Epithelial cell of umbilical artery (primary cell): ENCODE measurements at places on chromosomes 1 and 21. TPM values are rescaled to one million over a fixed set of nuclear protein-coding genes. Genes with fewer than 3 reads are reported as not detected.

The RORC gene
- total RNA-seq, result not detected in 2 replicates

The MPZ gene
- total RNA-seq, result 0.15 and 0.32 TPM in 2 replicates

The AJAP1 gene
- under 0.01 TPM in 1 of 2 replicates, not detected in the other for total RNA-seq

The PDZK1IP1 gene
- total RNA-seq, result not detected in 2 replicates

The DEPDC1 gene
- total RNA-seq, result 21.1 and 34.8 TPM in 2 replicates

The PDZK1 gene
- not detected in 2 replicates for total RNA-seq

The MASP2 gene
- total RNA-seq, result not detected in 2 replicates

The CR1 gene
- total RNA-seq, result not detected in 2 replicates

The F11R gene
- 104 and 115 TPM in 2 replicates for total RNA-seq

The RBP7 gene
- not detected in 2 replicates for total RNA-seq

The ZCCHC17 gene
- 53.3 and 56.7 TPM in 2 replicates for total RNA-seq

The IL24 gene
- total RNA-seq, result 0.15 TPM in 1 of 2 replicates, not detected in the other

The DNAJC16 gene
- 9.7 and 10.0 TPM in 2 replicates for total RNA-seq

The INSRR gene
- not detected in 2 replicates for total RNA-seq

The KCND3 gene
- not detected in 2 replicates for total RNA-seq

The DMRTA2 gene
- total RNA-seq, result not detected in 2 replicates

The ANGPTL3 gene
- total RNA-seq, result not detected in 2 replicates

The PODN gene
- 0.30 and 0.65 TPM in 2 replicates for total RNA-seq

The EXTL1 gene
- total RNA-seq, result under 0.01 TPM in 1 of 2 replicates, not detected in the other

The UBL4B gene
- total RNA-seq, result not detected in 2 replicates

The LHX4 gene
- not detected in 2 replicates for total RNA-seq

The ALX3 gene
- not detected in 2 replicates for total RNA-seq

The AADACL4 gene
- total RNA-seq, result not detected in 2 replicates

The OR1C1 gene
- total RNA-seq, result not detected in 2 replicates

The UBASH3A gene
- total RNA-seq, result not detected in 2 replicates

The RGS4 gene
- 230 and 235 TPM in 2 replicates for total RNA-seq

The NPHS2 gene
- not detected in 2 replicates for total RNA-seq

The TEX38 gene
- total RNA-seq, result not detected in 2 replicates

The HCRTR1 gene
- total RNA-seq, result under 0.01 and 1.1 TPM in 2 replicates

The CSF3R gene
- total RNA-seq, result not detected in 2 replicates

The AGBL4 gene
- total RNA-seq, result not detected in 2 replicates

The KRTAP12-2 gene
- total RNA-seq, result not detected in 2 replicates

The STX12 gene
- 101 and 118 TPM in 2 replicates for total RNA-seq

The C1orf115 gene
- total RNA-seq, result 15.3 and 48.3 TPM in 2 replicates

The TMPRSS2 gene
- total RNA-seq, result not detected in 2 replicates

The CD48 gene
- total RNA-seq, result not detected in 2 replicates

The PPIAL4G gene
- not detected in 2 replicates for total RNA-seq

The ABCG1 gene
- 20.2 and 35.1 TPM in 2 replicates for total RNA-seq

The B3GALNT2 gene
- 56.8 and 65.2 TPM in 2 replicates for total RNA-seq

The RNF186 gene
- total RNA-seq, result not detected in 2 replicates

The S100A2 gene
- total RNA-seq, result 2.9 and 4.0 TPM in 2 replicates

The CCDC30 gene
- 0.32 and 0.46 TPM in 2 replicates for total RNA-seq

The COL8A2 gene
- total RNA-seq, result under 0.01 and 0.76 TPM in 2 replicates

The CD1D gene
- not detected in 2 replicates for total RNA-seq

The SPRR2G gene
- total RNA-seq, result not detected in 2 replicates

The IL22RA1 gene
- total RNA-seq, result not detected in 2 replicates

The NTRK1 gene
- total RNA-seq, result under 0.01 TPM in 1 of 2 replicates, not detected in the other

The PSMG1 gene
- total RNA-seq, result 54.1 and 66.9 TPM in 2 replicates

The MPL gene
- not detected in 2 replicates for total RNA-seq

The SNX7 gene
- total RNA-seq, result 54.9 and 67.6 TPM in 2 replicates

The LRRC71 gene
- 0.32 TPM in 1 of 2 replicates, not detected in the other for total RNA-seq

The FAF1 gene
- total RNA-seq, result 53.3 and 55.6 TPM in 2 replicates

The PDC gene
- total RNA-seq, result not detected in 2 replicates

The NOTCH2NLA gene
- total RNA-seq, result 11.7 and 24.2 TPM in 2 replicates
